ENCODE measurements at places on chromosomes 7 and 10. TPM values are rescaled to one million over a fixed set of nuclear protein-coding genes. Genes with fewer than 3 reads are reported as not detected.

- no peaks in the 10 kb centered on the region for H3K36me3 ChIP-seq
- no peaks in the 10 kb centered on the region for H3K27me3 ChIP-seq
- peaks cover 7% of the 10 kb centered on the region for H3K4me1 ChIP-seq
- H3K4me3 ChIP-seq, result no peak overlapping the region
- no peak for DNase-seq
These were observed 153.9 kb downstream of the BMPER start for GRCh38 chr7:34059136-34059828.

- no peaks in the 10 kb centered on the region for H3K27me3 ChIP-seq
- DNase-seq, result no peak
- H3K4me3 ChIP-seq, result no peak overlapping the region
- H3K4me1 ChIP-seq, result no peaks in the 10 kb centered on the region
- no peaks in the 10 kb centered on the region for H3K36me3 ChIP-seq
These were observed 849.7 kb downstream of the CNTNAP2 start for GRCh38 chr7:146966274-146966673.

GRCh38 chr10:3844491-3845025 lies 59.5 kb upstream of the KLF6 start:
- DNase-seq, result no peak
- H3K36me3 ChIP-seq, result no peaks in the 10 kb centered on the region

GRCh38 chr10:110175406-110175805 lies 32.0 kb upstream of the MXI1 start:
- H3K27me3 ChIP-seq, result peaks cover 21% of the 10 kb centered on the region
- no peak overlapping the region for H3K4me3 ChIP-seq
- H3K4me1 ChIP-seq, result no peaks in the 10 kb centered on the region
- H3K36me3 ChIP-seq, result no peaks in the 10 kb centered on the region
- no peak overlapping the region for H3K27ac ChIP-seq

DNA sequence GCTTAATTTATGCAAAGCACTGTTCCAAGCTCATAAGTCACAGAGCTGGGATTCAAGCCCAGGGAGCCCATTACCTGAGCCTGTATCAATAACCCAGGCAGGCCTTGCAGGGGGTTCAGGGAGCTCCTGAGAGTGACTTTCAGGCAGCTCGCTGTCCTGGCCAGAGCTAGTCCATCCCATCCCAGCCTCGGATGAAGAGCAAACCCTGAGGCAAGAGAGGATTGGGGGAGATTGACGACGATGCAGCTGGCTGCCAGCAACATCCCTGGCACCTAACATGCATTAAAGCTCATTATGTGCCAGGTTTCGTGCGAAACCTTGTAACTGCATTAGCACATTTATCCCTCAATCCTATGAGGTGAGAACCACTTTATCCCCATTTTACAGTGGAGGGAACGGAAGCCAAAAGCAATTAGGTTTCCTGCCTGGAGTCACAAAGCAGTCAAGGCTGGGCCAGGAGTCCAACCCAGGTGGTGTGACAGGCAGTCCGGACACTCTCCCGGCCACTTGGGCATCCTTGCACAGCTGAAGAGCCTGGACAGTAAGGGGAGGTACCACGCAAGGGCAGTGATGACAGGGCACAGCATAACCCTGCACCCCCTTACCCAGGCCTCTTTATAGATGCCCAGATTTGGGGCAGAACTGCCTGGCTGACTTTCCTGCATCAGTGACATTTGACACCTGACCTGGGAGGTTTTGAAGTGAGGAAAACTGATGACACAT lies 129.8 kb upstream of the CHST15 start:
- no peak overlapping the region for H3K27ac ChIP-seq
- H3K4me1 ChIP-seq, result no peaks in the 10 kb centered on the region
- no peaks in the 10 kb centered on the region for H3K36me3 ChIP-seq
- H3K27me3 ChIP-seq, result no peaks in the 10 kb centered on the region
- H3K4me3 ChIP-seq, result no peak overlapping the region

FOXP2 gene
- total RNA-seq, result 7.6 TPM
